ENCODE measurements at places on chromosomes 5 and 9.

- DNase-seq: no peak
Measured at GRCh38 chr5:133681896-133682295, 69.6 kb upstream of the FSTL4 start.

DNA sequence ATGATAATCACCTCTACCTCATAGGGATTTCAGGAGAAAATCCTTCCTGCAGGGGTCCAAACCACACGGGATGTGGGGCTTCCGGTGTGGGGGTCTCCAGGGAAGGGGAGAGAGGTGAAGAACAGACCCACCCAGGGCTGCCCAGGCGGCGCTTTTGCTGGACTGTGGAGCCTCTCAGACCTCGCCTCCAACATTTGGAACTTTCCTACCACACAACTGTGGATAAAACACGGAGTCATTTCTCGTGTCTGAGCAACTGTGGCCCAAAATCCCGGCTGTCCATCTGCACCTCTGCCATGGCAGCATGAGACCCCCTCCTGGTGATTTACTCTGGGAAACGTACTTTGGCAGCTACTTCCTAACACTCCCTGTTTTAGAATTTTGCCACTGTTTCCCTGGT is 307.8 kb upstream of the IRX4 start:
- no peak for DNase-seq

DNA sequence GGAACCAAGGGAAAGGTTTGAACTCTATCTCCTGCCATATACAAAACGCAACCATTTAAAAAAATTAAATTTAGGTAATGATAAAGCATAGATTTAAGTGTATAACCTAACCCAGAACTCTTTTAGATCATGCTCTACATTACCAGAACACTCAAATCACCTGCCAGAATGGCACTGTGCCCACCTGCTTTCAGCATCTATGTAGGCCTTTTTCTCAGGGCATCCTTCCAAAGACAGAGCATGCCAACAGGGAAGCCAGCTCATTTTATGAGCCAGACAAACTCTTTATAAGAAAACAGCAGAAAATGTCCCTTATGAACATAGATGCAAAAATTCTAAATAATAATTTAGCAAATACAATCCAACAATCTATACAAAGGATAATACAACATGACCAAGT is 47.9 kb upstream of the SMAD5 start:
- DNase-seq: no peak

DNA sequence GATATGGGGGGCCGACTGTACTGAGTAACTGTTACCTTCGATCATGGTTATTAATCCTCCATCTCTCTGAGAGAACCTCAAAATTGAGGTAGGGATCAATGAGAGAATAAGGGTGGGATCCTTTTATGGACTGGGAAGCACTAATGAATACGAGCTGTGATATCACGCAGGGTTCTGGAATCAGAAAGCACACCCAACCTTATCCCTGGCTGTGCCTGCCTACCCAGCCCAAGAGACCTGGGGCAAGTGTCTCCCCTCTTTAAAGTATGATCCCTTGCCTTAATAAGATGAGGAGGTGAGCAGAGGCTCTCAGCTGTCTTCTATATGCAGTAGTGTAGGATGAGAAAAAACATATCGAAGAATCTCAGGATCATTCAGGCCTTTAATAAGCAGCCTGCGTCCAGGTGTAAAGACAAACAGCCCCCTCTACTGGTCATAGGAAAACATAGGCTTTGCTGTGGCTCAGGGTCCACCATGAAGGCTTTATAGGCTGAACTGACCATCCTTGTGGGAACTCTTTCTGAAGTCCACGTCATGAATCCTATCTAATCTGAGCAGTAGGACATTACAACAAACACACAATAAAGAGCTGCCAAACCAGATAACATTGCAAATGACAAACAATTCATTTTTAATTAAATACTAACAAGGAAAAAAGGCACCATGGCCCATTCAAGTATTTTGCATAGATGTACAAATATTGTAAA is 16.8 kb downstream of the NIPAL4 start:
- peak; percentile 69 for DNase-seq

- no peak for DNase-seq
Measured at GRCh38 chr5:53037141-53037859, 48.1 kb downstream of the ITGA2 start.

- DNase-seq: no peak
Measured at GRCh38 chr5:57340681-57341080, 141.9 kb downstream of the ACTBL2 start.

DNA sequence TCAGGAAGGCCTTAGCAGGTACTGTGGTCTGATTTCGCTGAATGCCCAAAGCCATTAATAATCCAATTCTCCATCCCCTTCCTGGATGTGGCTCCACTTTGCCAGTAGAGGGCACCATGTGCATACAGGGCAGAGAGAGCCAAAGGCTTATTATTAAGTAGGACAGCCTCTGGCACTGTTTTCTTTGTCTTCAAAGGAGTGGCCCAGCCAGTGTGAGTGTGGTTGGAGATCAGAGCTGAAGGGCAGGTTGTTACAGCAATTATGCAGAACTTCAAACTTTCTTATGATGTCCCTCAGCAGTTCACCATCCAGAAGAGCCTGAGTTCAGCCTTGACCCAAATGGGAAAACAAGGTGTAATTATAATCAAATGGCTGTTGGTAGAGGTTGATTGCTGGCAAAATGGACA is 38.6 kb upstream of the CEMIP2 start:
- DNase-seq: peak; percentile 53

DNA sequence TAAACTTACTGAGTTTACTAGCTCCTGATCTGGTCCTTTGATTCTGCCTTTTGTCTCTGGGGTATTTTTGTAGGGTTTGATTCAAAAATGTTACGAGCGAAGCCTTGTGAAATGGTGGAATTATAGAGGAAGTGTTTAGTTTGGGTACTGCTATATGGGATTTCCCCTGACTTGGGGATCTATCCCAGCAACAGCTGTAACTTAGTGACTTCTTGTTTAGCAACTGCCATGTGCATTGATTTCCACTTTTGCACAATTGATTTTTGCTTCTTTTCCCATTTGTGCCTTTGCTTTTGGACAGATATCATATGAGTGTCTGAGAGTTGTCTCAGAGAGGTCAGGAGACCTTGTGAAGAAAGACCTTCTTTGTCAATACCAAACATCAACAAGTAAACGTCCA is 248.5 kb upstream of the DAP start:
- DNase-seq: no peak
